Foreskin keratinocyte (primary cell): ENCODE measurements at places on chromosomes 4 and X.

DNA sequence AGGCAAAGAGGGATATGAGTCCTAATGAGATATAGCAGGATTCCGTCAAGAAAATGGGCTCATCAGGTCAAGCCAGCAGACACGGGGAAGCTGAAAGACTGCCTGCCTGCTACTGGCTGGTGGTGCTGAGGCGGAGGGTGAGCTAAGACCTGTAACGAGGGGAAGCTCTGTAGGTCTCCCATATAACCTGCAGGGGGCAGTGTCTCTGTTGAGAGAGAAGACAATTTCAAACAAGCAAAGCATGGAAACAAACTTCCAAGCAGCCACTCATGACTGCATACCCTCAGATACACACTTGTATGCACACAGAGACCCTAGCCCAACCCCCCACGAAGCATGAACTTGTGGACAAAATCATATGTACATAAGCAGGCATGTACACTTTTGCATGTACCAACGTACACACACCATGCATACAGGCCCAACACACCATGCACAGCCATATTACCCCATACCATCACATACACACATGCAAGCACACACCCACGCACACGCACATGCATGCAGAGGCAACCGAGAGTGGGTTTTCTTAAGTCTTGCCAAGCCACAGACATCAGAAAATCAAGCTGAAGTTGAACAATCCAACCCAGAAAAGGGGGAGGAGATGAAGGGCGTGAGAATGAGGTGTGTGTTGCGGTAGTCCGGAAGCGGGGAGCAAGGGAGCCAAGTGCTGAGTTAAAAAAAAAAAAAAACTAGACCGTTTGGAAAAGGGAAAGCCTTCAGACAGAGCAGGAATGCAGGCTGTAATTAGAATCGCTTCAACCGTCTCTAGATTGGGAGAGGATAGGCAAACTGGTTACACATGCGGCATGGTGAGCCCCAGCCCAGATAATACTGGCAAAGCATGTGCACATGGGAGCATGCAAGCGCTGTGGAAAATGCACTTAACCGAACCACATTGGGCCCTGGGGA, 71.0 kb downstream of the PJA1 start:
- peak; percentile 31 for DNase-seq

- DNase-seq, result no peak
These were observed 192.1 kb downstream of the SPRY1 start for GRCh38 chr4:123588631-123589241.

DNA sequence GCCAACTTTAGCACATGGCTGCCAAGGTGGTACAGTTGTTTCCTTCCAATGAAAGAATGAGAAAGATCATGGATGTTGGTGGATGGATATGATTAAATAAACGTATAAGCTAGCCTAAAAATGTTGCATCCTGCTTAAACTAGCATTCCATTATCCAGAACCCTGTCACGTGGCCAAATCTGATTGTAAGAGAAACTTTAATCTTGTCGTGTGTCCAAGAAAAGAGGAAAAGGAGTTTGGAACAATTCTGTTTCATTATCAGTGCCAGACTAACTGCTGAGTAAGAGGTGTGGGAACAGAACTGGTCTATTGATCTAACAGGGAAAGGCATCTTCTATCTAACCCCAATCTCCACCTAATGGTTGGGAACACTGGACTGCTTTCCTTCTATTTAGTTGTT, 325.2 kb upstream of the BMP3 start:
- DNase-seq, result no peak

DNA sequence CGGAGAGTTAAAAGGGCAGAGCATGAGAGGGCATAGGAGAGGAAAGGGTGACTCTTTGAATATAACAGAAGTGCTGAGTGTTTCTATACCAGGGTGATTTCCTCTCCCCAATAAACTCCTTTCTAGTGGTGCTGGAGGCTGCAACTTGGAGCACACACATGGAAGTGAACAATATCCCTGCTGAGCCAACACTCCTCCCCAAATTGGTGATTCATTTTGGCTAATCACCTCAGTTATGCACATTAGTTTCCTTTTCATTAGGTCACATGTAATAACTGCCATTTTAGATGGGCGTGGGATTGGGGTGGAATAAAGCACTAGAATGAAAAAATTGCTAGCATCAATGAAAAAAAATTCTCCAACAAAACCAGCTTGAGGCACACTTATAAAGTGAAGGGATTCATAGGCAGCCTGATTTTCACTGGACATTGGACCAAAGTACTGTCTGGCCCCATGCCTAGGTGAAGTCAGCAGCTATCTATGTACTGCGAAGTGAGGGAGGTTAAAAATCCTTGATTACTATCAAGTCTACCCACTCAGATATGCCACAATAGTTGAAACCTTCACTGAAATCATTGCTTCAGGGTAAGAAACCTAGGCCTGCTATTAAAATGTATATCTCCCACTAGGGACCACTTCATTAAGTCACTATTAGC, 174.0 kb downstream of the GLUD2 start:
- no peak for DNase-seq

- DNase-seq, result no peak
These were observed 204.4 kb upstream of the MAMLD1 start for GRCh38 chrX:150158554-150159332.

DNA sequence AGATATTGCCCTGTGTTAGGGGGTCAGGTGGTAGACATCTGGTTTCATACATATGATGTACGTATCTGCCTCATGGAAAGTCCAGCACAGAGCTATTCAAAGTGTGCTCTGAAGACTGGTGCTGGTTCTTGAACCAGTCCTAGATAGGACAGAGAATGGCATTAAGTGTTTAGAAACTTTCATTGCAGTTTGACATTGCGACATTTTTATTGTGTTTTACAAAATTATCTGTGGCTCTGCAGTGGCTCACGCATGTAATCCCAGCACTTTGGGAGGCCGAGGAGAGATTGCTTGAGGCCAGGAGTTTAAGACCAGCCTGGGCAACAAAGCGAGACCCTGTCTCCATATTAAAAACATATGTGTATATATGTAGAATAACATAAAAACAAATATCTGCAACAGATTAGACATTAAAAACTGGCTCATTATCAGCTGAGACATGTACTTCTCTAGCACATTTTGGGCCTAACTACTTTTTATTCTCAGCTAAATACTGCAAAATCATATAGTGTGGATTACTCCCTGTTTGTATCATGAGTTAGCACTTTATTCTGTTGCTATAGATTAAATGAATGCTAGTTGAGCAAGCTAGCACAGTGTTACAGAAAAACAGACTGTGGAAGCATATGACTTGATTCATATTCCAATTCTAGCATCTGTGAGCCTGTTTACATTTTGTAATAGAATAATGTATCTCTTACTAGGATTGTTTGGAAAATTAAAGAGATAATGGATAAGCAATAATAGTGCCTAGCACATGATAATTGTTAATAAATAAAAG, 57.1 kb downstream of the USP9X start:
- no peak for DNase-seq

GRCh38 chrX:22135171-22135711, 103.1 kb downstream of the PHEX start:
- peak; percentile 72 for DNase-seq

- no peak for DNase-seq
These were observed 13.2 kb upstream of the CTSO start for GRCh38 chr4:155966731-155967395.

DNA sequence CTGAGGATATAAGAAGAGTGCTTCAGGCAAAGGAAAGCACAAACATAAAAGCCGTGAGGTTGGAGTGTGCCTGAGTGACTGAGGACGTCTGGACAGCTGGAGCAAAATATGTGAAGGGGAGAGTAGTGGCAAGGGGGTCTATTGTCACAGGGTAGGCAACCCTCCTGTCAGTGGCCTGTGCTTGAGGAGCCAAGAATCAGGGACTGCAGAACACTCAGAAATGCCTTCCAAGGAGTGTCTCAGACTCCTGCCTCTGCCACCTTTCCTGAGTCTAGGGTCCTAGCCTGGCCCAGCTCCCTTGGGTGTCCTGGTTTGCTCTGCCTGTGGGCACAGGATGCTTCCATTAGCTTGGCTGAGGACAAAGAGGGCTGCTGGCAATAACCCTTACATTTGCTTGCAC, 152.5 kb upstream of the PJA1 start:
- DNase-seq, result no peak

DNA sequence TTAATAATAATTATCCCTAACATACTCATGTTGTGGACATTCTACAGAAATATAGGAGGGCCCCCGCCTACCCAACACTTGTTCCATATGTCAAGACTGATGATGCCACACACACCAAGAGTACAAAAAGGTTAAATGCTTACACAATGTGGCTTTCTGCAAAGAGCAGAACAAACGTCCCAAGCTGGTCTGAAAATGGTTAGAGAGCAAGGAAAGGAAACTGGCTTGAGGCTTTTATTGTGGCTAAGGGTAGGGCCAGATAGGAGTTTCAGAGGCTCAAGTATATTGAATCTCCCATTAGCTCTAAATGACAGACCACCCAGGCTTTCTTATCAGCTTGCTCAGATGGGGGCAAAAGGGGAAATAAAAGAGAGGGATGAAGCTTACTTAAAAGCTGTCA, 134.1 kb upstream of the C1QTNF7 start:
- DNase-seq, result no peak

DNA sequence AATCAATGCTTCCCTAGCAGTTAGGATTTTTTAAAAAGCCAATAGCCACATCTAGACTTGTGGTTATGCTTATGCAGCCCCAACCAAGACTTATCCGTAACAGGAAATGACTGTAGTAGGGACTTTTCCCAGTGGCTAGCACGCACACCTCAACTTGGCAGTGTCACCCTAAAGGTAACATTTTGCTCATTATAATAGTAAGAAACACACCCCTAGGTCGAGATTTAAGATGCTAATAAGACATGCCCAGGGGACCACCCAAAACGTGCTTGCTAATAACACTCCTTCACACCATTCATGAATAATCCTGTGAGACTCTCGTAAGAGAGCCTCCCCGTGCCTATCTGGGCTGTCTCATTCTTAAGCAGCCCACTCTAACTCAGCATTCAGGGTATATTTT, 195.3 kb downstream of the CHIC1 start:
- DNase-seq, result no peak

- DNase-seq, result no peak
These were observed 448.3 kb upstream of the SPANXN1 start for GRCh38 chrX:144798972-144799371.

- no peak for DNase-seq
These were observed 10.1 kb downstream of the BCOR start for GRCh38 chrX:40087425-40088298.

GRCh38 chrX:69815063-69815462, 199.2 kb downstream of the EDA start:
- DNase-seq, result no peak

DNA sequence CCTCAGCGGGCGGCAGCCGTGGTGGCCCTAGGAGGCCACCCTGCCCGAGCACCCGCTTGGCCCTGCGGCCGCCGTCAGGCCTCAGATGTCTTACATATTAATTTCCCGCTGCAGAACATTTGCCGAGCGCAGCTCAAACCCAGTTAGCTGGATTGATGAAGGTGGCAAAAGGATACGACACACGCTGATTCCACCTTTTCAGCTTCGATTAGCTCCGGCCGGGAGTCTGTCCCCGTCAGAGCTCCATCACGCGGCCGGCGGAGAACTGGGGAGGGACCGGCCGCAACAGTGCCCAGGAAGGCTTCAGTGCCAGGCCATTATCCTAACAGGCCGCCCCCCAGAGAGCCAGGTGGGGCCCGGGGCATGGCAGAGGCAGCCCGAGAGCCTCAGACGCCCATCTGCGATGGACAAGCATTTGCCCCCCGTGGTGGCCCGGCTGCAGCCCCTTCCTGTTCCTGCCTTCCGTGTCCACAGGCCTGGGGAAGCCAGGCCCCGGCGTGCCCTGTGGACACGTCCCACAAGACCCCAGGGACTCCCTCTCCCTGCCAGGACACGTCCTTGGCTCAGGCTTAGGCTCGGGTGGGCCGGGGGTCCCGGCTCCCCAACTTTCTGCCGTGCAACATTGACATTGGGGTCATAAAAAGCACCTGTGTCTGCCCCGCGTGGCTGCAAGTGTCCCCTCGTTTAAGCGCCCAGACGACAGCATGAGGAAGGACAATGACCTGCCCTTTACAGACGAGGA, 133.8 kb upstream of the NKX1-1 start:
- DNase-seq, result no peak

DNA sequence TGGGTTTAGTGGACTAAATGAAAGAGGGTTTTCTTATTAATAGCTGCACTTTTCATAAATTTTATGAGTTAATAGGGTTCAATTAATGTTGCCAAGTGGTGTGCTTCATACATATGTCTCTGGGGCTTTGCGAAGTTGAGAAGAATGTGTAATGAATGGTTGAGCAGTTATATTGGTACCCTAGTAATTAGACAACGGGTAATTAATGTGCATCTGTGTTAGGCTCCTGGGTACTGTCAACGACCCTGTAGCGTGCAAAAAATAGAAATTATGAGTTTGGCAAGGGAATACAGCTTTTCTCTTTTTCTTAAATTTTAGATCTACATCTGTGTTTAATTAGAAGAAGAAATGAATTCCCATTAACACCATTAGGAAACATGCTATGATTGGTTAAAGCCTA, 1027.7 kb downstream of the ARAP2 start:
- DNase-seq, result no peak

DNA sequence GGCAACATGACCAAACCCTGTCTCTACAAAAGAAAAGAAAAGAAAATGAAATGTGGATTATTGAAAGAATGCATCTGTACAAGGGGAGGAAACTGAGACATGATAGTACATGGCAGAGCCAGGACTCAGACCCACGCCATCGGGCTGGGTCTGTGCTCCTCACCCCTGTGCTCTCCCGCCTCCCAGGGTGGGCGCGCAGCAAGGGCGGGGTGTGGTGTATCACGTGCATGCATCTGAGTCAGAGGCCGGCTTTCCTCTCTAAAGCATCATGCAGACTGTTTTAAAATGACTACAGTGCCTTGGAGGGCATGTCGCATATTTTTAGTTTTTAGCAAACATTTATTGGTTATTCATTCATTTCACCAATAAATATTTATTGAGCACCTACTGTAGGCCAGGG, 47.8 kb downstream of the HTT-AS start:
- no peak for DNase-seq

- DNase-seq, result peak; percentile 90
These were observed 32.9 kb upstream of the GPR78 start for GRCh38 chr4:8547108-8547911.

- no peak for DNase-seq
These were observed 44.9 kb downstream of the CLNK start for GRCh38 chr4:10639664-10640063.

DNA sequence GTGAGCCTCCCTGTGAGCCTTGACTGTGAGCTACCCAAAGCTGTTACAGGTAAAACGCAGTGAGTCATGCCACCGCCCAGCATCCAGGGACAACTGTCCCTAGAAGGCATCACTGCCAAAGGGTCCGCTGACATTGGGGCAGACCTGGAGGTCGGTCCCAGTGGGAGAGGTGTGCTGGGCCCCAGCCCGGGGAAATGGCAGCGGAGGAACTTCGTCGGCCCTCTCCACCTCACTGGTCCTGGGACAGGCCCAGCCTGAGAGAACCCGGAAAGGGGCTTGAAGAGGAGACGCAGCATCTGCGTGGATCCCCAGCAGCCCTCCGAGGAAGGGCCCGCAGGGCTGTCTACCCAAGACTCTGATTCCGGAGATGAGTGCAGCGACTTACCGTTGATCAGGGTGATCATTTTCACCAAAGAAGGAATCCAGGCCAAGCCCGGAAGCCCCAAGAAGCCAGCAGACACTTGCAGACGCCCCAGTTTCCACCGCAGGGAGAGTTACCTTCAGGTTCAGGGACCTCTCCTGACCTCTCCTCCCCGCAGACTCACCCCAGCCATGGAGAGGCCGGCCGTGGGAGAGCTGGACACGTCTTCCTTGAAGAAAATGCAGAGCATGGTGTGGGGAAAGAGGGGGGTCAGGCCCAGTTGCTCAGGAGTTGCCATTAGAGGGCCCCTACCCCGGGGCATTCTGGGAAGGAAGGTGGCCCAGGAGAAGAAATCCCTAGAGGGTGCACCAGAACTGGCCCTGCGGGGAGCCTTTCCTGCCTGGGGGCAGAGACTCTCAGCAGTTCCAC, 51.2 kb downstream of the CXorf49B start:
- no peak for DNase-seq
